ENCODE measurements at places on chromosomes 12 and 14.

GRCh38 chr12:122687086-122687485 is 16.1 kb downstream of the HCAR2 start:
- DNase-seq: no peak

DNA sequence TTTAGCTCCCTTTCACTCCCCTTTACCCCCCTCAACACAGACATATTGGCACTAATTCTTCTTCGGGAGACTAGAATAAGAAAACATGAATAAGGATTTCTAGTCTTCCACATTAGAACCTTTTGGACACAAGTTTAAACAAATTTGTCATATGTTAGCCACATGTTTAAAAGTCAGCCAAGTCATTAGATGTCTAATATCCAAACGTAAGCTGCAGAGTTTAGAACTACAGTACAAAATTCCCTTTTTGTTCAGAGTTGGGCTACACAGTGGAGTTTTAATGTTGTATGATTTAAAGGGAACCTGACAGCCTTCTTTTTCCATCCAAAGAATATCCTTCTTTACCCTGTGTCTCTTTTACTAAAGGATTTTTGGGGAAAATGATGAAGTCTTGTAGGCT is 79.8 kb downstream of the PDE6H start:
- DNase-seq: no peak

- no peak for DNase-seq
Measured at GRCh38 chr12:129561304-129561703, 342.5 kb downstream of the TMEM132D start.

GRCh38 chr14:68977718-68978171 is 1.4 kb downstream of the ACTN1 start:
- DNase-seq: no peak

GRCh38 chr14:52125885-52126284 is 57.0 kb upstream of the NID2 start:
- no peak for DNase-seq

- DNase-seq: no peak
Measured at GRCh38 chr12:117685110-117685926, 283.5 kb downstream of the KSR2 start.

DNA sequence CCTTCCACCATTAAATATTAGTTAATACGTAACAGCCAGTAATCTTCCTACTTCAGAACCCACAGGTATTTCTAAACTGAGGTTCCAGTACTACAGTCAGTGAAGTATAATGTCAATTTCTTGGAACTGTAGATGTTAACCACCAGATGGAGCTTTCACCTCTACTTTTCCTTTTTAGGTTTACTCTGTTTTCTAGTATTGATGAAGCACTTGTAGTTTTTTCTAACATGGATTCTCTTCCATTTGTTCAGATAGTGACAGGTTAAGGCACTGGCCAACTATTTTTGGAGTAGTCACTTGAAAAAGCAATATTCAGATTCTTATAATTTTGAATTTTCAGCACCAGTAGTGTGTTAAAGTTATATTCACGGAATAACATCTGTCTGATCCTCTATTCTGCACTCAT is 4.6 kb upstream of the SEC23A start:
- no peak for DNase-seq

GRCh38 chr12:5254703-5255102 is 177.2 kb upstream of the NTF3 start:
- no peak for DNase-seq

- DNase-seq: no peak
Measured at GRCh38 chr14:82387699-82388098, 854.0 kb upstream of the SEL1L start.

- DNase-seq: no peak
Measured at GRCh38 chr12:7144414-7145120, 14.4 kb downstream of the CLSTN3 start.

DNA sequence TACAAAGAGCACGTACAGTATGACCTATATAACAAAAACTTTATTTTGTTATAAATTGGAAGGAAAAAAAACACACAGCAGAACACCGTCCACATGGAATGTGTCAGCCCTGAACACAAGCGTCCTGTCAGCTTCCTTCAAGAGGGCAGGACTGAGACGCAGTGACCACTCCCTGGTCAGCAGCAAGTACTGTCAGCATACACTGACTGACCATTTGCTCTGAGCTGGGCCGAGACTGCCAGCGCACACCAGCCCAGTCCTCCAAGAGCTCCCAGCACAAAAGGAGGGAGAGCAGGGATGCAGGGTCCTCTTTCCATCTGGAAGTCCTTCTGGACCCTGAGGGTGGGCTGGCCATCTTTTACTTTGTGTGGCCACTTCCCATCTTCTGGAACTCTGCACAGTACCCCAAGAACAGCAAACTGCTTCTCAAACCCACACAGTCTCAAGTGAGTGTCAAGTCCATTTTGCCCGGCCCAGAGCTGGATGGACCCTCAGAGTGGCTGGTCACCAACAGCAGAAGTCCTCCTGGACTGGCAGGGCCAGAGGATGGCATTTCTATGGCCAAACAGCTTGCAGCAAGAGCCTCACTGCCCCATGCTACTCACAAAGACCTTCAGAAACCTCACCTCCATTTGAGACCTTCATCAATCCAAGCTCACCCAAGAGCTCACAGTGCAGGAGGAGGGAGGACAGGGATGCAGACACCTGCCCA is 11.7 kb downstream of the CCDC88C start:
- DNase-seq: no peak

DNA sequence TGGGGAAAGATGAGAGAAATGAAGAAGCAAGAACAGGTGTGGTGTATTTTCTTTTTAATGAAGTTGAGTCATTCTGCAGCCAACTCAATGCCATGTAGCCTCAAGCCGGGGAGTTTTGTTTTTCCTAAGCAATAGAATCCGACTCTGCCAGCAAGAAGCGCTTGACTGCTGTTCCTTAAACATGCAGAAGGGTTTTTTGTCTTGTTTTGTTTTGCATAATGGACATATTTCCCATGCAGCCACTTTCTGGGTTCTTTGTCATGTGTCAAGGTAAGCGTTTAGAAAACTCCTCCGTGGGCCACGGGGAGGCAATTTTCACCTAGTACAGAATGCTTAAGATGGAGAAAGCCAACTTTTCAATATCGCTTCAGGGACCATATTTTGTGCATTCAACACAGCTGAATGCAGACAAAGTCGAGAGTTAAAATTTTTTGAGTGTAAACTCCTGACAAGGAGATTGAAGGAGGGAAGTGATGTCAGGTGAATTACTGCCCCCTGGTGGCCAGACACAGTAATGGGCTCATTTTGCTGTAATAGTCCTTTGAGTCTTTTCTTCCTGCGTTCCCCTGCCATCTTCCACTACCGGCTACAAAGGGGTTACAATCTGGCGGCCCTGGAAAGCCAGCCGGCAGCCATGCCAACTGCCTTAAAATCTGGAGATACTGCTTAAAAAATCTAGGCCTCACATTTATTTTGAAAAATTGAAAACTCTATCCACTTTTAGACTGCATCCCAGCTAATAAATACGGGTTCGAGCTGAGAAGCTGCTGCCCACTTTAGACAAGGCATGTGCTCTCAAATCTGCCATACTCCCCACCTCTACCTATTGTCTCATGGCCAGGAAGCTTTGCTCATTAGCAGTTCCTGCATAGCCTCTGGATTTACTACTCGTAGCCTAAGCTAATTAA is 3.2 kb upstream of the FICD start:
- DNase-seq: no peak

DNA sequence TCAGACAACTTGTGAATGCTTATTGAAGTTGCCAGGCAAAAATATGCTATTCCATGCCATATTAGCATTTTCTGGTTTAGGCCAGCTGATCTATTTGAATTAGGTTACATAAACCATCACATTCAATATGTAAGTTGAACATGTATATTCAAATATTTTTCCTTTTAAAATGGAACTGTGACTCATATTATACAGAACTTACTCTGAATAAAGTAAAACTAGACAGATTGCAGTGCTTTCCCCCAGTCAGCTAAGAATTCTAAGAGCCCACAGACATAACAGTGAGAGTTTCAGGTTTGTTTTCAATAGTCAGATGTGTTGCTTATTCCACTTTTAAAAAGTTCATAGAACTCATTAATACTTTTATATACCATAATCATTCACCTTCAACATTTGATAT is 119.8 kb downstream of the MGST1 start:
- DNase-seq: no peak

GRCh38 chr12:103387385-103387784 is 108.4 kb downstream of the C12orf42 start:
- DNase-seq: no peak
